Spleen (tissue), 13 donors: ENCODE measurements at places on chromosomes 4 and X.

- DNase-seq: no peak
These were observed 208.7 kb upstream of the KLF3 start for GRCh38 chr4:38455092-38455862.

- no peak for DNase-seq
These were observed 162.6 kb upstream of the RAPGEF2 start for GRCh38 chr4:158940271-158940670.

- no peak for DNase-seq
These were observed 174.2 kb downstream of the MAPK10 start for GRCh38 chr4:86185659-86186058.

DNA sequence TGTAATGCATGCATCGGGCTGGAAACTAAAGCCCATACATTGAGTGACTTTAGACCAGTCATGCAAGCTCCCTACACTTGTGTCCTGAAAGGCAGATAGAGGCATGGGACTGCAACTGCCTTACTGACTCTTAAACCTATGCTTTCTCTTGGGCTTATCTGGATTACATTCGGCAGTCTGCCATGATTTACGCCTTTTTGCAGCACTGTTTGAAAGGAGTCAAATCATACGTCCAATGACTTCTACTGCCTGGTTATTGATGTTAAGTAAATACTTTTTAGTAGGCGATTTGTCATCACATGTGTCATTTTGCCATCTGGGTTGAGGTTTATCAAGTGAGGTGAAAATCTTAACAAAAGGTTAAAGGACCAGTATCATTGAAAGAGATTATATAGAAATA, 31.5 kb downstream of the SORBS2 start:
- DNase-seq: no peak

DNA sequence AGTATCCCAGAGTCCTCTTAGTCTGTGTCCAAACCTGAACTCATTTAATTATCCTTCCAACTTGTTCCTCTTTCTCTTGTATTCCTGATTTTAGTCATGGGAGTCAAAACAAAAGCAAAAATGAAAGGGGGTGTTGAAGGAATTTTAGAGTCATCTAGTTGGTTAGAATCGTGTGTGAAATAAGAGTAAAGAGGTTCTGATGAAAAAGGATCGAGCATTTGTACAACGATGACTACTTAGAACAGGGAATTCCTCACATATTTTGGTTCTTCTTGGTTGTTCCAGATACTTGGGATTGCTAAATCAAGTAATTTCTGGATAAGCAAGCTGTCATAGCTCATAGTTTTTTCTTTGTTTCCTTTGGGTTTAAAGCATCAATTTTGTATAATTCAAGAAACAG, 194.4 kb downstream of the BCOR start:
- no peak for DNase-seq

DNA sequence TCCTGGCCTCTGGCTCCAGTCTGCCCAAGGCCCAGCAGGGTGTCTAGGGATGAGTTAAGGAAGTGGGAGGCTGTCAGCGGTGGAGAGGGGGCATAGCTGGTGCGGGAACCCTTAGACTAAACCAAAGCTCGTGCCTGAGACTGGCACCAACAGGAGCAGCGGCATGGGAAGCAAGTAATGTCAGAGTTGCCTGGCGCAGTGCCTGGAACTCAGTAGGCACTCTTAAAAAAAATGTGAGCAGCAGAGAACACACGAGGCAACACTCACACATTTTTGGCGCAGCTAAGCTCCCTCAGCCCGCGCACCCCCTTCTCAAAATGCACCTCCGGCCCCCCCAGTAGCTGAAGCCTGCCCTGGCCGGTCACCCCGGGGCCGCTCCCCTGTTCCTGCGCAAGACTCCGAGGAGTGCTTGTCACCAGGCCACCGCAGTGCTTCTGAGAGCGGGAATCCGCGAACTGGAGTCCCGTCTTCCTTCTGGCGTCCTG, 583 bp downstream of the GABRE start:
- no peak for DNase-seq

DNA sequence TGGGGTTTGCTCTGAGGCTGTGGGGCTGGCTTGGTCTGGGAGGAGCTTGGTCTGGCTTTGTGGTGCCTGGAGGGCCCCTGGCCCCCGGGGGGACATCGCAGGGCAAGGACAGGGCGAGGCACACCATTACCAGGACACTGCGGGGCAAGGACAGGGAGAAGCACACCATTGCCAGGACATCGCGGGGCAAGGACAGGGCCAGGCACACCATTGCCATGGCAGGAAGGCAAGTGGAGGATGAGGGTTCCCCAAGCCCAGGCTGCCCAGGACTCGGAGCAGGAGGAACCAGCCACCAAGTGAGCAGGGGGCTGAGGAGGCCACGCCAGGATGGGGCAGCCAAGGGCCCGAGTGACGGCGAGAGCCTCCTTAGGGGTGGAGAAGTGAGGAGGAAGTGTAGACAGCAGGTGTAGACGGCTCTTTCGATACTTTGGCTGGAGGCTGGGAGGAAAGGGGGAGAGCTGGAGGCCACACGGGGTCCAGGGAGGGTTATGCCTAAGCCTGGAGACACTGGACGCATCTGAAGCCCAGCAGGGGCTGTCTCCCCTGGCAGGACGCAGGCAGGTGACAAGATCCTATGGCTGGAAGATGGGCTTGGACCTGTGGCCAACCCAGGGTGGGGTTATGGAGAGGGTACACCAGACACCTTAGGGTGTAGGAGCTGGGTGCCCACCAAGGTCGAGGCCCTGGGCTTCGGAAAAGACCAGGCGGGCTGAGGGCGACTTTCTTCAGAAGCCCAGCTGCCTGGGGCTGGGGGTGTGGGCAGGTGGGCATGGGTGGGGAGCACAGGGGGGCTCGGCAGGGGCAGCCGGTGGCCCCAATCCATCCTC, 7.3 kb downstream of the NKX1-1 start:
- peak; percentile 62 for DNase-seq
